Effector memory CD4-positive, alpha-beta T cell (primary cell): ENCODE measurements at places on chromosomes 3 and 15.

GRCh38 chr15:43276563-43277200 is 10.0 kb upstream of the TGM5 start:
- DNase-seq = no peak

DNA sequence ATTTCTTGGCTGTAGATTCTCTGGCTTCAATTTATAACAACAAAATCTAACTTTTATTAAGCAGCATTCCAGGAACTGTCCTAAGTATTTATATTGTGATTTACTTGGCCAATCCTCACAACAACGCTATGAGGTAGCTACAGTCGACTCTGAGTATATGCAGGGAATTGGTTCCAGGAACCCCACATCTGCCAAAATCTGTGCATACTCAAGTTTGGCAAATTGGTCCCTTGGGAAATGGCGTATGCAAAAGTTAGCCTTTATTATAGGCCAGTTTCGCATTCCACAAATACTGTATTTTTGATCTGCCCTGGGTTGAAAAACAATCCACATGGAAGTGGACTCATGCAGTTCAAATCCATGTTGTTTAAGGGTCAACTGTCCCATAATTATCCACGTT is 53.9 kb downstream of the RAP2B start:
- no peak for DNase-seq

DNA sequence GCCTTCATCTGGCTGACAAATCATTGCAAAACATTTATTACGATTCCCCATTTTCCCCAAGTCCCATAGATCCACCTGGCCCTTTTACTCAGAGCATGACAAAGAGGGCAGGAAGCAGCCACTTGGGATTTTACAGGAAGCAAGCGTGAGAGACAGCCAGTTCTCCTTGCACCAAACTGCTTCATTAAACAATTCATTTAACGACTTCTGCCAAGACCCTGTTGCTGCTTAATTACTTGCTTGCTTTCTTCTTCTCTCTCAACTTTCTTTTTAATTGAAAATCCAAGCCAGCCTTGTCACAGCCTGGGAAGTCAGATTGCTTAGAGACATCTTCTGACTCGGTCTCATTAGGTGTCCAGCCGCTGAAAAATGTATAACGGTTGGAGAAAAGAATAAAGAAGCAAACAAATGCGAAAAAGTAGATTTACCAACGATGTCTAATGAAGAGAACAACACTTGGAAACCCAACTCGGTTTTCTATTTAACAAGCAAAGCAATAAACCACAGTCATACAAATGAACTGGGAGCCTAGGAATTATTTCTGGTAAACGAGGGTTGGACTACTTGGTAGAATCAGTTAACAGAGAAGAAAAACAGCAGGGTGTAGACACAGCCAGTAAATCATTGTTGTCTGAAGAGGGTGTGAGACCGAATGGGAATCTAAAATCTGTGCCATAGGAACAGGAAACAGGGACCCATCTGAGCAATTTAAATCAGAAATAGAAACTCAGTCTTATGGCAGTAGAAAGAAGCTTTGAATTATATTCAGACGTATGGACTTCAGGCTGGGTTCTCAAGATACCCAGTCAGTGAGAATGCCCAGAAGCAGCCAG is 298.3 kb downstream of the LRRC3B start:
- no peak for DNase-seq

GRCh38 chr3:171184372-171184771 is 157.9 kb upstream of the SLC2A2 start:
- DNase-seq = no peak

DNA sequence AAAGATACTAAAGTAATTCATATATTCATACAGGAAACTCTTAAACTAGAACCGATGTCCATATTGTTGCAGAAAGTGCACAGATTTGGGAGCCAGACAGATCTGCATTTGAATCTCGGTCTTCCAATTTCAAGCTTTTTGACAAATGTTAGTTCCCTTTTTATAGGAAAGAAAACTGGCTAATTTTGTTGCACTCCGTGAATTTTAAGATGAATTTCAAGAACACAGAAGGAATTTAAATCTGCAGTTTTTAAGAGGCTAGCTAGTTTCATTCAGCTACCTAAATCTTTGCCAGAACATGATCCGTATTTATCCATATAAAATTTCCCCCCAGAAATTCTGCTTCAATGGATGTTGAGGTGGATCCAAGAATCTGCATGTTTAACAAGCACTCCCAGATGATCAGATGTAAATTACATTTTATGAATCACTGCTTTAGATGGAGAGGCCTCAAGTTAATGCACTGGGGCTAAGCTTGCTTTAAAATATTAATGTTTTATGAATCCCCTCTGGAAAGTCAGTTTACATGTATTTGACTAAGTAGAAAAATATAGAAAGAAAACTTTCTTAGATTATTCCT is 1296.3 kb upstream of the CADM2 start:
- DNase-seq = no peak

DNA sequence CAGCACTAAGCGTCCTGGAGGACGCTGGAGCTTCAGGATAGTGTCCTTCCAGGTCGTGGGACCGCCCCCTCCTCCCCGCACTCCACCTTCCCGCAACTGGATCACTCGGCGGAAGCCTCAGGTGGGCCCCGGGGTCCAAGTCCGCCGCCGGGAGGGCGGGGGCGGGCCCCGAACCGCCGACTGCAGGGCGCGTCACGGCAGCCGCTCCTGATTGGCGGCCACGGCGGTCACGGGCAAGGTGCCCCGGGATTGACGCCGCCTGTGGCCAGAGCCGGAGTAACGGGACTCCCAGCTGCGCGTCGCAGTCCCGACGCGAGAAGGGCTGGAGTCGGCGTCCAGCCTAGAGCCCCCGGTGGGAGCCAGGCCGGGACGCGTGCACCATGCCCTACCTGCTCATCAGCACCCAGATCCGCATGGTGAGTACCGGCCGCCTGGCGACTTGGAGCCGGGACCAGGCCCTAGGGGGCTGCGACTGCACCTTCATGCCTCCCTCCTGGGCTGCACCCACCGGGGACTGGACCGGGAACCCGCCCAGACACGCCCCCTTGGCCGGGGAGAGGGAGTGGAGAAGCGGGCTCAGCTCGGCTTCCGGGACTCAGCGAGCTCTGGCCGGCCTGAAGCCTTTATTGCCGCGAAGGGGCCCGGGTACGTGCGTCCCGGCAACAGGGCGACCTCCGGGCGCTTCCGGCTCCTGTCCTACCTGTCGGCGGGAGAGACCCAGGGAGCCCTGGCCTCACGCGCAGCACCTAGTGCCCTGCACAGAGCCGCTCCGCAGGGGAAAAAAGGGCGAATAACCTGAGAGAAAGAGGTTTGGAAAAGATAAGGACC is at the start of gene GCHFR:
Gene GCHFR (plus strand): TSS at position 268 of the 828 bp plus-strand sequence. CDS start 113 bp downstream, at position 381.
- peak; percentile 64 for DNase-seq

GRCh38 chr3:112372396-112372795 is 39.4 kb downstream of the CD200 start:
- no peak for DNase-seq

- no peak for DNase-seq
Observed at GRCh38 chr3:52925405-52926313, 28.3 kb upstream of the STIMATE start.

- no peak for DNase-seq
Observed at GRCh38 chr3:25472731-25473130, 44.7 kb downstream of the RARB start.

DNA sequence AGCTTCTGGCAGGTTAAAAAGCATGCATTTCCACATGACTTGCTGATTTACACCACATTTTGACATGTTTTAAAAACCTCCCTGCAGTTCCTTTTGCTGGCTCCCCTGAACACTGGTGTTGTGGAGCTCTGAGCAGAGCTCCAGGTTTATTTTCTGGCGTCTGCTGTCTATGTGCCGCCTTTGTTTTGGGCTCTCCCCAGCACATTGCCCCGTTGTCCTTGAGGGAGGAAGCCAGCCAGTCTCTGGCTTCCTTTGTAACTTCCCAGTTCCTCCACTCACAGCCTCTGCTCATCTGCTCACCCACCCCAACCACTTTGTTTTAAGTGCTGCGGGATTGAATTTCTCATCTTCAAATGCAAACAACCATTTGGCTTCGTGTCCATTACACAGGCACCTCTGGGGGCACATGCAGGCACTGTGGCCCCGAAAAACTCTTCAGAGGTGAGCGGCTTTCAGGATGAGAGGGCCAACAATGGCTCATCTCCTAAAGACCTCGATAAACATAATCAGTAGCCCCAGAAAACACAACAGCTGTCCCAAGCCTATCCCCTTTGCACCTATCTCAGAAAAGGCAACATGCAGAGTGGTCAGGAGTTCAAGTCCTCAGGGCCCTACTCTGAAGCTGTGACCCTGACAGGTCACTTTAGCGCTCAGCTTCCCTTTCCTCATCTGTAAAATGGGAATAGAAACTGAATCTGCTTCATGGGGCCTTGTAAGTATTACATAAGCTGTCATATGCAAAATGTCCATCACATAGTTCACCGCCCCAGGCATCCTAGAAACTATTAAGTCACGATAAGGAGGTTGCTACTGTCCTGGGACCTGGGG is 1.3 kb upstream of the MEF2A start:
- DNase-seq = no peak

DNA sequence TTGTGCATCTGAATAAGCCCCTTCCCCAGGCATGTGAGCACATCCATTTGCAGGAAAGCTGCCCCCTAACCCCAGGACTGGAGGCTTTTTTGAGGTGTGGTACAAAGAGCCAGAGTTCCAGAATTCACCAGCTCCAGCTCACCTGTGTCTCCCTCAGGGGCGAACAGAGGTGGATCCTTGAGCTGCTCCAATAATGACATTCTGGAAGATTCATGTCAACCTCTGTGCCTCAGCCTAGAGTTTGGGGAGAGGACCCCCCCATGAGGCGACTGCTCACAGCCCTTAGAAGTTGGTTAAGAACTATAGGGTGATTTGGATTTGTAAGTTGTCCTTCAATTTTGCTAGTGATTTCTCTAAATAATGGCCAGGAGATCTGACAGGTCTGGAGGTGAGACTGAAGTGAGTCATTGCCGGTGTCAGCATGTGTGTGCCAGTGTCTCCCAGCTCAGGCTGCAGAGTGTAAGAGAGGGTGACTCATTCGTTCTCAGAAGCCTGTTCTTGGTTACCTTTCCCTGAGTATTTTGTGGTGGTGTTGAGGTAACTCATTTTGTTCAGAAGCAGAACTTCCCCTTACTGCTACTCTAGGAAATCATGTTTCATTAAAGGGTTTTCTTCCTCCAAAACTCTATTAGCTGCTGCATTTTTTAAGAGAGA is 136.9 kb upstream of the TOPAZ1 start:
- DNase-seq = no peak

DNA sequence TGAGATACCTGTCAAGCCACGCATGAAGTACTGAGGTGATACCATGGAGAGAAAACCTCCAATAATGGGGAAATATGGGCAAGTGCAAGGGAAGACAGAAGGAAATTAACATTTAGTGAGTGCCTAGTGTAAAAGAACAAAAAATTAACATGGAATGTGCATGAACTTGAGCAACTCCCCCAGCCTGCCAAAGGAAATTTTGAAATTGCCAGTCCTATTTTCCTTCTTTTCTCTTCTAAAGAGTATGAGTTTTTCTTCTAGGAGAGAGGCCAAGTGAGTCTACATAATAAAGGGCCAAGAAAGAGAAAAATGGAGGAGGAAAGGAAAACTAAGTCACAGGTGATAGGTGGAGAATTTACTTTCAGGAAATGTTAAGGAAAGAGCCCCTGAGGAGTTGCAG is 602.4 kb upstream of the MDFIC2 start:
- DNase-seq = no peak

GRCh38 chr3:102179326-102180177 is 255.3 kb upstream of the ZPLD1 start:
- DNase-seq = no peak

DNA sequence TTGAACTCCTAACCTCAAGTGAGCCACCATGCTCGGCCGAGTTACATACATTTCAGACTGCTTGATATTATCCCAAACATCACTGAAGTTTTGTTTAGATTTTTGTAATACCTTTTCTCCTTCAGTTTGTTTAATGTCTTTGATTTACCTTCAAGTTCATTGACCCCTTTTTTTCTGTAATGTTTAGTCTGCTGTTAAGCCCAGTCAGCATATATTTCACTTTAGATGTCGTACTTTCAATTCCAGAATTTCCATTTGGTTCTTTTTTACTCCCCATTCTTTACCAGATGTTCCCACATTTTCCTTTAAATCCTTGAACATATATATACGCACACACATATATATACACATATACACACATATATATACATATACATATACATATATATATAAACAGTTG is 59.1 kb upstream of the CTDSPL2 start:
- DNase-seq = no peak

GRCh38 chr3:131091768-131092167 is 65.1 kb downstream of the NEK11 start:
- no peak for DNase-seq

DNA sequence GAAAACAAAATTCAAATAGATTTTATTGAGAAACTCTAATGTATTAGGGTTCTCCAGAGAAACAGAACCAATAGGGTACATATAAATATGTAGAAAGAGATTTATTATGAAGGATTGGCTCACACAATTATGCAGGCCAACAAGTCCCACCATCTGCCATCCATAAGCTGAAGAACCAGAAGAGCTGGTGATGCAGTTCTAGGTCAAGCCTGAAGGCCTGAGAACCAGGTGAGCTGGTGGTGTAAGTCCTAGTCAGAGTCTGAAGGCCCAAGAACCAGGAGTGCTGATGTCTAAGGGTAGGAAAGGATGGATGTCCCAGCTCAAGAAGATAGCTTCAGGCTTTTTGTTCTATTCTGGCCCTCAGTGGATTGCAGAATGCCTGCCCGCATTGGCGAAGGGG is 2.6 kb upstream of the NFKBIZ start:
- no peak for DNase-seq

GRCh38 chr3:149752051-149752787 is at the start of gene COMMD2:
Gene COMMD2, minus strand, starts transcription at chr3:149752489. Its CDS starts 45 bp downstream, at chr3:149752444.
- peak; percentile 39 for DNase-seq

GRCh38 chr3:56389183-56389830 is 79.0 kb downstream of the ERC2 start:
- no peak for DNase-seq

DNA sequence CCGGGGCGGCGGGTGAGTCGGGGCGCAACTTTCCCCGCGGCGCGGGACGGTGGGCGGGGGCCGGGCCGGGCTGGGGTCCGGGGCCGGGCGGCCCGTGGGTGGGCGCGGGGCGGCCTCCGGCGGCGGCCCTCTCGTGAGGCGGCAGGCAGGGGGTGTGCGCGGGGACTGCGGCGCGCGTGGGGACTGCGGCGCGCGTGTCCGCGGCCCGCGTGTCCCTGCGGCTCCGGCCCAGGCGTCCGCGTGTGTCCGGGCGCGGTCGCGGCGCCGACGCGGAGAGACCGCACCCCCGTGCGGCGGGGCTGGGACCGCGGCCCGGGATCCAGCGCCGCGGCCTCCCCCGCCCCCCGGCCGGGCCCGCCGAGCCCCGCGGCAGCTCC is 349 bp downstream of the PLXNA1 start:
- no peak for DNase-seq
